ENCODE measurements at places on chromosomes 3 and 15.

GRCh38 chr3:113261063-113261625 lies 49.8 kb downstream of the BOC start:
- DNase-seq, result no peak

DNA sequence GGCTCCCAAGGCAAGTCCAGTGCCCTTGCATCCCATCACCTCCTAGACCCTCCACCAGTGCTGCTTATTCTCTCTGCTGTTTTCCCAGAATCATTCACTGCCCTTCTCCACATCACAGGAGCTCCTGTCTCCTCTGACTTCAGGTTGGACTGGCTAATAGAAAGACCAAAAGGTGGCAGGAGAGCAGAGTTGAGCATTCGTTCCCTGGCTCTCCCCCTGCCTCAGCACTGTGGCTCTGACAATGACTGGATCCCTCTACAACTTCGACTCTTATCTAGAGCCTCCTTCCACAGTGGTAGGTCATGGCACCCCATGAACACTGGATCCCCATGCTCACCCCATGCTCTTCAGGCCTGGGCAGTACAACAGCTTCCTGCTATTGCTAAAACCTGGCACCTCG lies 243.6 kb downstream of the LRRN1 start:
- no peak for DNase-seq

DNA sequence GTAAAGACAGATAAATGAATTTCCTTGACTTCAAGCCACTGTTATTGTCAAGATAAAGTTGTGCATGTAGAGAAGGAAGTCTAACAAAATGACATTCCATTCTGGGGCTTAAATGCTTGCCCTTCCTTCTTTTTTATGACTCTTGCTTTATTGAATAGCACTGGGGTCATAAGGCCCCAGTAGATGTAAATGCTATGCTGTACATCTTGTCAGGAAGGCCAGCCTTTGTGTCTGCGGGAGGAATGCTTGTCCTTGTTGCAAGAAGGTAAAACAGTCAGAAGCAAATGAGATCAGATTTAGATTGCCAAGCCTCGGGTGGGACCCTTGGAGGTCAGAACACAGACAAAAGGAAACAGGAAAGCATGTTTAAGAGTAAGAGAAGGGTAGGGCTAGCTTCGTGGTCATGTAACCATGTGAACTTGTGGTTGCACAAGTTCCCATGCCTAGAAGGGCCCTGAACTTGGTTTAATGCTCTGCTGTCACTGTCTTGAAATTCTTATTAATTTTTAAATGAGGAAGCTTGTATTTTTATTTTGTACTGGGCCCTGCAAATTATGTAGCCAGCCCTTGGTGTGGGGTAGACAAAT lies 81.5 kb downstream of the PPM1L start:
- no peak for DNase-seq

DNA sequence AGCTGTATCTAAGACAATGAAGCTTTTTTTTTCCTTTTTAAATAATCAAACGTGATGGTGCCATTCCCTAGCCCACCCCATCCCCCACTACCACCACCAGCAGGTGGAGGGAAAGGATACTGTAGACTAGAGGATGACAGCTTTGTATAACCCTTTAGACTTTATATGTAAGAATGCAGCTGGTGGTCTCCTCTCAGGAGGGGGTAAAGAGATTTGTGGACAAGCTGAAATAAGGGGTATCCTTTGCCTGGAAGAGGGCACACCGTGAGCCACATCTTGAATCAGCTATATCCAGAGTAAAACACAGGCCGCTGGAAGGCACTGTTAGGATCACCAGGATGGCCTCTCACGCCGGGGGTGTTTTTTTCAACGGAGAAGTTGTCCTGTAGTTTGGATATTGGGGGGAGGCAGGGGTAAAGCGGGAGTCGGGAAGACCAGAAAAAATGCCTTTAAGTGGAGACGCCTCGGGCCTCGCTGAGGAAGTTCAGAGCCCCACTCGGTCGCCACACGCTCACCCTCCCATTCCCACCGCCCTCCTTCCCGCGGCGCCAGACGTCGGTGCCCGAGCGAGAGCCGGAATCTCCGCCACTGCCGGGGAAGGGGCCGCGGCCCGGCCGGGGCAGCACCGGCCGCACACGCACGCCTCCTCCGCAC lies 986 bp downstream of the KPNA4 start:
- no peak for DNase-seq

GRCh38 chr3:116669576-116669975 lies 40.0 kb upstream of the TUSC7 start:
- DNase-seq, result no peak

- DNase-seq, result no peak
Measured at GRCh38 chr3:89300526-89300925, 193.1 kb downstream of the EPHA3 start.

DNA sequence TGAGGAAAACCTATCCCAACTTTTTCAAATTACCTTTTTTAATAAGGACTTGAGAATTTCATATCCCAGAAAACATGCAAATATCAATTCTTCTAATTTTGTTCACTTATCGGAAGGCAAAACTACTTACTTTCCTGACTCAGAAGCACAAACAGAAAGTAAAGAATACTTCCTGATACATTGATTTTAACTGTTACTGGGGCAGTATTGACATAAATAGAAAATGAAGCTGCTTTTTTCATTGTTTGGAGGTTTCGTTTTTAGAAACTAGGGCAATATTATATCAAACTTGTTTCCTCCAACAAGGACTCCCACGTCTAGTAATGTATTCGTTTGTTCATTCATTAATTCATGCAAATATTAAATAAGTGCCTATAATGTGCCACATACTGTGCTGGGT lies 19.1 kb downstream of the PAQR9 start:
- DNase-seq, result no peak

GRCh38 chr3:36489101-36489500 lies 108.8 kb downstream of the STAC start:
- no peak for DNase-seq

DNA sequence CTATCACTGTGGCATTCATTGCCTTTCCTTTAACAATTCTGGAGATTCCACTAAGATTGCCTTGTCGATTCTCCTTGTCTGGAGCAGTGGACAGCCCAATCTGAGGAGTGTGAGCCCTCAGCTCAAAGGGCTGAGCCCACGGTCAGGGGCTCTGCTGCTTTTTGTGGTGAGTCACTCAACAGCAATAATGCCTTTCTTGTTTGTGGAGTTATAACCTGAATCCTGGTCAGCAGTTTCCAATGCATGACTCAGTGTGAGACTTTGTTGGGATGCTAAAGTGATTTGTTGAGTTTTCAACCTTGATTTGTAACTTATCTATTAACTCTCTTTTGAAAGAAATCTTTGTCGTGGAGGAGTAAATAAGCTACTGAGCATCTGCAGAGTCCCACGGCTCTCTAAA lies 183.5 kb downstream of the TJP1 start:
- DNase-seq, result no peak

DNA sequence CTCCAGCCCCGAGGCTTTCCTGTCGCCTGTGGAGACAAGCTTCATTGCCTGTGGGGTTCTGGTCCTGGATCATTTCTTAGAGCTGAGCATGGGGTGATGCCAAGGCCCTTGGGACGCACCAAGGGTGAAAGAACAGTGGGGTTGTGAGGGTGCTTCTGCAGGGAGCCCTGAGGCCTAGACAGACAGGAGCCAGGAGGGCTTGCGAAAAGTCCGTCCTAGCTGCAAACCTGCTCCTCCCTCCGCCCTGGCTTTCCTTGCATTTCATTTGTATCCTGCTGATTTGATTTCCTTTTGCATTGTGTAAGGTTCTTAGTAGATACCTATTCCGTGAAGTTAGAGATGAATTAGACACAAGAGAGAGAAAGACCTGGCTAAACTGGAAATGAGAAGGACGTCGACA lies 286.9 kb upstream of the C2CD4B start:
- DNase-seq, result no peak

GRCh38 chr3:139559541-139559940 lies 20.0 kb upstream of the RBP1 start:
- no peak for DNase-seq

- DNase-seq, result no peak
Measured at GRCh38 chr3:55476515-55476914, 10.6 kb downstream of the WNT5A start.

- no peak for DNase-seq
Measured at GRCh38 chr3:9330166-9330703, 32.6 kb upstream of the THUMPD3 start.

DNA sequence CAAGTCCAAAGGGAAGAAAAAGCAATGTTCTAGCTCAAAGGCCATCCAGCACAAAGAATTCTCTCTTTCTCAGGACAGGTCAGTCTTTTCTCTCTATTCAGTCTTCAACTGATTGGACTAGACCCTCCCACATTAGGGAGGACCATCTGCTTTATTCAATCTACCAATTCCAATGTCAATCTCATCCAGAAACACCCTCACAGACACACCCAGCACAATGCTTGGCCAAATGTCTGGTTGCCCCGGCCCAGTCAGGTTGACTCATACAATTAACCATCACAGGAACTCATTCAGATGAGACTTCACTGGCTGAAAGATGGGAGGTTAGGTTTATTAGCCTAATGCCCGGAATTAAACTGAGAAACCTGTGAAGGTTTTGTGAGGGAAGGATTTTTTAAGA lies 32.4 kb downstream of the ACAN start:
- DNase-seq, result no peak

DNA sequence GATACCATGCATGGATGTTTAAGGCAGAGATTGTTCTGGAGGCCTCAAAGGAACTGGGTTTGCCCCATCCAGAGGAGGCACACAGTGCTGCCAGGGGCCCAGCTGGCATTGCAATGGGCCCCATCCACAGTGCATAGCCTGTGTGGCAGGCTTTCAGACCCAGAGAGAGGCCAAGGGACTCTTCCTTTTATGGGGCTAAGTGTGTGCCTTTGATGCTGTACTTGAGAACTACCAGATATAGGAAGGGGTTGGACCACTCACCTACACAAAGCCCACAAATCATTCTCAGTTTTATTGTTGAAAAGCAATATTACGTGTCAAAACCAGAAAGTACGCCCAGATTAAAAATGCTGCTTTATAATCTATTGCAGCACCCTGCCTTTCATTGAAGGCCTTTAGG lies 134.9 kb downstream of the EPHB1 start:
- DNase-seq, result no peak

- DNase-seq, result no peak
Measured at GRCh38 chr3:192850451-192850981, 67.1 kb downstream of the MB21D2 start.
